ENCODE measurements at places on chromosomes 2 and 18.
A peak's percentile ranks its signal among the peaks of the same experiment; 100 is the strongest.

DNA sequence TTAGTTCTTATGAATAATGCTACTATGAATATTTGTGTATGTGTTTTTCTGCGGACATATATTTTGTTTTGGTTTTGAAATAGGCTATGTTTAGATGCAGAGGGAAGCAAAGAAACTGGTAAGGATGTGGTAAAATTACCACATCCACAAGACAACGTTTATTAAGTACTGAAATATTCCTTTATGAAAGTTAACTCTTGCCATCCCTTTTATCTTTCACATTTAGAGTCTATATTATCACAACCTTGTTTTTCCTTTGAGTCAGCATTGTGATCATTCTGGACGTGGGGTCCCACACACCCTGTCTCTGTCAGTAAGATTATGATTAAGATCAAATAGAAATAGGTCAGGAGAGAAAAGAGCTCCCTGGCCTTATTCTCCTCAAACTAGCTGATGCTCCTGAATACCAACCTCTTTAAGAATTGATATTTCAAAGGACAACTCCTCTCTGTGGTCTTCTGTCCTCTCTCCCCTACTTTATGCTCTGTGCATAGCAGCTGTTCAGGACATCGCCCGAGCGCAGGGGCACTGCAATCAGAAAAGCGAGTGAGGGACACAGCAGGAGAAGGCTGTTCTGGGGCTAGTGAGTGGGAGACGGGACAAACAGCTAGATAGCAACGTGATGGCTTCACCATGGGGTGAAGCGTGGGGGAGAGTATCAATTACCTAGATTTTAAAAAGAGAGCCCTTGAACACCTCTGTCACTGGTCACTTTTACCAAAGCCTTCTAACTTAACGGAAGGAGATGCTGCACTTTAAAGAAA is 12.2 kb downstream of the METAP1D start:
- H3K4me3 ChIP-seq = no peak overlapping the region
- no peak overlapping the region for H3K27ac ChIP-seq
- peaks cover 2% of the 10 kb centered on the region for H3K27me3 ChIP-seq
- no peak for DNase-seq

GRCh38 chr2:146701183-146701582 is 1143.6 kb upstream of the ACVR2A start:
- no peak for DNase-seq
- H3K27me3 ChIP-seq = no peaks in the 10 kb centered on the region
- no peak overlapping the region for H3K27ac ChIP-seq
- H3K36me3 ChIP-seq = peaks cover 4% of the 10 kb centered on the region
- no peak overlapping the region for H3K4me3 ChIP-seq

- no peaks in the 10 kb centered on the region for H3K27me3 ChIP-seq
- H3K27ac ChIP-seq = no peak overlapping the region
- no peak overlapping the region for H3K4me3 ChIP-seq
- DNase-seq = no peak
- peaks cover 7% of the 10 kb centered on the region for H3K4me1 ChIP-seq
These were observed 33.4 kb upstream of the ACSL3 start for GRCh38 chr2:222827417-222827816.

DNA sequence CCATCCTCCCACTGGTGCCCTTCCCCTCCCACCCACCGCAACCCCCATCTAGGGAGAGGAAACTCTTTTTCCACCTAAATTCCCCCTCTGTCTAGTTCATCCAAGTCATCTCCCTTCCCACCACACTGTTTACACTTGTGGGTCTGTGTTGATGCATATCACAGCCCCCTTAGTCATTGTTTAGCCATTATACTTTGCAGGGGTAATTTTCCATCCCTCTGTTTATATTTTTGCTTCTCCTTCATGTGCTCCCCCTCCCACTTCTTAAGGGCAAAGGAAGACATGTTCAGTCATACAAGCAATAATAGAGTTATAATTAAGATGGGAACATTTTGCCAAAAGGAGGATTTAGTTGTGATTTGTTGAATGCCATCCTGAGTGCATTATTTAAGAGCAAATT is 187.8 kb upstream of the TNP1 start:
- no peak for DNase-seq
- no peaks in the 10 kb centered on the region for H3K36me3 ChIP-seq
- peaks cover 2% of the 10 kb centered on the region for H3K4me1 ChIP-seq
- no peak overlapping the region for H3K4me3 ChIP-seq
- H3K27ac ChIP-seq = no peak overlapping the region

GRCh38 chr2:168462543-168463045 is 6.5 kb downstream of the CERS6 start:
- H3K4me1 ChIP-seq = peaks cover 48% of the 10 kb centered on the region
- no peak overlapping the region for H3K27ac ChIP-seq
- H3K4me3 ChIP-seq = no peak overlapping the region
- H3K36me3 ChIP-seq = no peaks in the 10 kb centered on the region
- H3K27me3 ChIP-seq = peaks cover 2% of the 10 kb centered on the region

DNA sequence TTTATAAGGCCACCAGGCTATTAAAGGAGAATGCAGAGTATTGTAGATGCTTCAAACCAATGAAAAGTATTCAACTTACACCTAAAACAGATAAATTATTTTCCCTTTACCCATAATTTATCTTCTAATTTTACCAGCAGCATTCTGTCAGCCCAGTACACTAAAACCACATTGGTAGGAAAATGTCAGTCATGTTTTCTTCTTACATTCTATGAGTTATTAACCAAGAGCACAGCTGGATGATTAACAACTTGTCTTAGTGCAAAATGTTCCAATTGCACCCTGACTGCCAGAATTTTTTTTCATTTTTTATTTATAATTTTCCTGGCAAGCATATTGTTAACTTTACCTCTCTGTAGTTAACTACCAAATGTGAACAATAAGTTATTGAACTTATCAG is 79.0 kb upstream of the WDR75 start:
- H3K27me3 ChIP-seq = no peaks in the 10 kb centered on the region
- DNase-seq = no peak
- no peaks in the 10 kb centered on the region for H3K4me1 ChIP-seq
- H3K4me3 ChIP-seq = no peak overlapping the region
- H3K27ac ChIP-seq = no peak overlapping the region

- peak overlapping the region; percentile 91 for H3K27ac ChIP-seq
- H3K4me1 ChIP-seq = peaks cover 27% of the 10 kb centered on the region
- DNase-seq = no peak
- peak overlapping the region; percentile 93 for H3K4me3 ChIP-seq
These were observed 678 bp upstream of the VAPA start for GRCh38 chr18:9913151-9913525.

DNA sequence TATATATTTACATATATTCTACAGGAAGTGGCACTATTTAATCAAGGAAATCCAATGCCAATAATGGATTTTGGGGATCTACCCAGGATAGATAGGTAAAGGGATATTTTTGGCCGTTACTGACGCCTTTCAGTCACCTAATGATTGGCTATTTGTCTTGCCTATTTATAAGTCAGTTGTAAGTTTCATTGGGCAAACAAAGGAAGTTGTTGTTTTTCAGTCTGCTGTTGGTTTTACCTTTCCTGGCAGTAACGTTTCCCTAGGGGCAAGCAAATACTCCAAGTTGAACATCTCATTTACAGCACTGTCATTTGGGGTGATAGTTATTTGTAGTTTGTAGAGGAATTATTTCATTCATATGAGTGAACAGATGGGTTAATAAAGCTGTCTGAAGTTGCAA is 17.0 kb upstream of the LANCL1 start:
- H3K27me3 ChIP-seq = peaks cover 4% of the 10 kb centered on the region
- no peak for DNase-seq
- peaks cover 12% of the 10 kb centered on the region for H3K4me1 ChIP-seq
- H3K4me3 ChIP-seq = no peak overlapping the region
- H3K27ac ChIP-seq = no peak overlapping the region

- H3K4me1 ChIP-seq = peaks cover 15% of the 10 kb centered on the region
- H3K36me3 ChIP-seq = peaks cover 14% of the 10 kb centered on the region
- peaks cover 3% of the 10 kb centered on the region for H3K27me3 ChIP-seq
- H3K27ac ChIP-seq = no peak within 1 kb of the TSS
- H3K4me3 ChIP-seq = no peak within 1 kb of the TSS
- peak; percentile 32 for DNase-seq
These were observed at the start of gene COLEC11 for GRCh38 chr2:3594493-3595281. Gene COLEC11, plus strand, starts transcription at chr2:3595112. Its CDS starts 9,229 bp downstream, at chr2:3604341.

DNA sequence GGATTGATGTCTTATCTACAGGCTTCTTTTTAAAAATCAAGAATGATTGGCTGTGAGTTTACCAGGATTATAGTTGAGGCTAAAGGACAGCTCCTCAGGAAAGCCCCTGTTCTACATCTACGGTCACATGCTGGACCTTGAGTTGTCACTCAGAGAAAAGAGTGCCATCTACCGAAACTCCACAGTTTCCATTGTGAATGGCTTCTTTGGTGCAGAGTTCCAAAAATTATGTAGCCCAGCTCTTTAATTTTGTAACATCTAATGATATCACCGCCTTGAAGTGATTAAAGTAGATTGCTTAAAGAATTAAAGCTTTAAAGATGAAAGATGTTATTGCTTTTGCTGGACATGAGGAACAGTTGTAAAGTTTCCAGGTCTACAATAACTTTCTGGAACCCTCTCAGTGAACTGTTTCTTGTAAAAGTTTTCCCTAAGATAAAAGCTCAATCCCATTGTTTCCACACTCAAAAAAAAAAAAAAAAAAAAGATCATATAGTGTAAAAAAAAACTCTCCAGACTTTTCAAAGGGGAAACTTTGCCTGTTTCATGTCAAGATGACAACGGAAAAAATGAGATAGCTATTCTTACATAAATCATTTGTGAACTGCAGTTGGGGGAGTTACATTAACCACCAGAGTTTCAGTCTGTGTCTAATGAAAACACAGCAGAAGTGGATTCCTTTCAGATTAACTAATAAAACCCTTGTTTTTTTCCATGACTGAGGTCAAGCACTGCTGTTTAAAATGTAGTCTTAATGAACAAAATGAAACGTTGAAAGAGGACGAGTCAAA is 4.3 kb downstream of the COL3A1 start:
- H3K36me3 ChIP-seq = no peaks in the 10 kb centered on the region
- no peak for DNase-seq
- H3K27ac ChIP-seq = no peak overlapping the region
- peaks cover 8% of the 10 kb centered on the region for H3K4me1 ChIP-seq
- no peak overlapping the region for H3K4me3 ChIP-seq

DNA sequence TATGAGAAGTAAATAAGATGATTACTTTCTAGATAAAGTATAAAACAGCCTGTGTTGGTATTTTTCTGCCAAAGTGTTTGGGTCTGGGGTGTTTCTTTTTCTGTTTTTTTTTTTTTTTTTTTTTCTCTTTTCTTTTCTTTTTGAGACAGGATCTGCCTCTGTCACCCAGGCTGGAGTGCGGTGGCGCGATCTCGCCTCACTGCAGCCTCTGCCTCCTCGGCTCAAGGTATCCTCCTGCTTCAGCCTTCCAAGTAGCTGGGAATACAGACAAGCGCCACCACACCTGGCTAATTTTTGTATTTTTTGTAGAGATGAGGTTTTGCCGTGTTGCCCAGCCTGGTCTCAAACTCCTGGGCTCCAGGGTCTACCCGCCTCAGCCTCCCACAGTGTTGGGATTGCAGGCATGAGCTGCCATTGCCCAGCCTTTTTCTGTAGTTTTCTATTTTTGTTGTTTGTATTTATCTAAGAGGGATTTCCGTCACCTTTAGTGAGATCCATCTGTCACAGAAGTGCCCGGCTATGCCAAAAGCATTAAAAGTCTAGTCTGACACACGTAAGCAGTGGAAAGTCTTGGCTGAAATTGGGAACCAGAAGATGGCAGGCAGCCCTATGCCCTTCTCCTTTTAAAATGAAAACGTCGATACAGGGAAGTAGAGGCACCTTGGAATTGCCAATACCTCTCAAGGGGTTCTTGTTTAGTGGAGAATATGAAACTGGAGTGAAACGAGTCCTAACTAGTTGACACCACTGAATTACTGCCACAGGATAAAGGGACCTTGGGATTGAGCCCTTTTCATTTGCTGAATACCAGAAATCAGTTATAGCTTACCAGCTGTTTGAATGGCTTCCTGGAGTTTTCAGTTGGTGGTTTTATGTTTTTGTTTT is 14.0 kb downstream of the UGP2 start:
- peaks cover 19% of the 10 kb centered on the region for H3K4me1 ChIP-seq
- no peaks in the 10 kb centered on the region for H3K36me3 ChIP-seq
- no peak for DNase-seq
- no peak overlapping the region for H3K27ac ChIP-seq

DNA sequence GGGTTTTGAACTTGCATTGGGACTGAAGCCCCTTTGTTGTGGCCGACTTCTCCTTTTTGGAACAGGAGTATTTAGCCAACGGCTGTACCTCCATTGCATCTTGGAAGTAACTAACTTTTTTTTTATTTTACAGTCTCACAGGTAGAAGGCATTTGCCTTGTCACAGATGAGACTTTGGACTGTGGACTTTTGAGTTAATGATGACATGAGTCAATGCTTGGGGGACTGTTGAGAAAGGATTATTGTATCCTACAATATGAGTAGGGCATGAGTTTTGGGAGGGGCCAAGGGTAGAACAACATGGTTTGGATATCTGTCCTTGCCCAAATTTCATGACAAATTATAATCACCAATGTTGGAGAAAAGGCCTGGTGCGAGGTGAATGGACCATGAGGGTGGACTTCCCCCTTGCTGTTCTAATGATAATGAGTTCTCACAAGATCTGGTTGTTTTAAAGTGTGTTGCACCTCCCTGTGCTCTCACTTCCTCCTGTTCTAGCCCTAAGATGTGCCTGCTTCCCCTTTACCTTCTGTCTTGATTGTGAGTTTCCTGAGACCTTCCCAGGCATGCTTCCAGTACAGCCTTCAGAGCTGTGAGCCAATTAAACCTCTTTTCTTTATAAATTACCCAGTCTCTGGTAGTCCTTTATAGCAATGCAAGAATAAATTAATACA is 1269.4 kb upstream of the CHAC2 start:
- H3K4me3 ChIP-seq = no peak overlapping the region
- no peaks in the 10 kb centered on the region for H3K4me1 ChIP-seq

DNA sequence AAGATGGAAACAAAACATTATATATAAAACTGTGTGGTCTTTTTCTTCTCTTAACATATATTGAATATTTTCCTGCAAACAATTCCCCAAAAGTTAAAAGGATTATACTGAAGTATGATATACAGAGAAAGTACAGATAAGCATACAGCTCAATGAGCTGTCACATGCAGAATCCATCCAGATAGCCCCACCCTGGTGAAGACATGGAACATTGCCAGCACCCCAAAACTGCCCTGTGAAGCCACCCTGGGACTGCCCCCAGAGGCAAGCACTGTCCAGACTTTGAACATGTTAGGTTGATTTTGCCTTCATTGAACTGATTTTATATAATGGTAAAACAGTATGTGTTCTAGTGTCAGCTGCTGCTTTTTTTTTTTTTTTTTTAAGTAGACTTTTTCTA is 112.3 kb upstream of the IL1R2 start:
- H3K27ac ChIP-seq = no peak overlapping the region
- DNase-seq = no peak
- no peaks in the 10 kb centered on the region for H3K4me1 ChIP-seq
- no peak overlapping the region for H3K4me3 ChIP-seq
- H3K36me3 ChIP-seq = peaks cover 53% of the 10 kb centered on the region

All from endothelial cell (in vitro differentiated cells).